Right ventricle myocardium superior (tissue), 1 donor: ENCODE measurements at places on chromosomes 5 and 9.
A peak's percentile ranks its signal among the peaks of the same experiment; 100 is the strongest.

GRCh38 chr5:43634621-43635020 lies 31.6 kb downstream of the NNT start:
- DNase-seq, result no peak

- no peak for DNase-seq
Measured at GRCh38 chr5:95959051-95959887, 2.4 kb downstream of the ELL2 start.

- DNase-seq, result no peak
Measured at GRCh38 chr5:135576075-135576599, 2.7 kb downstream of the CXCL14 start.

DNA sequence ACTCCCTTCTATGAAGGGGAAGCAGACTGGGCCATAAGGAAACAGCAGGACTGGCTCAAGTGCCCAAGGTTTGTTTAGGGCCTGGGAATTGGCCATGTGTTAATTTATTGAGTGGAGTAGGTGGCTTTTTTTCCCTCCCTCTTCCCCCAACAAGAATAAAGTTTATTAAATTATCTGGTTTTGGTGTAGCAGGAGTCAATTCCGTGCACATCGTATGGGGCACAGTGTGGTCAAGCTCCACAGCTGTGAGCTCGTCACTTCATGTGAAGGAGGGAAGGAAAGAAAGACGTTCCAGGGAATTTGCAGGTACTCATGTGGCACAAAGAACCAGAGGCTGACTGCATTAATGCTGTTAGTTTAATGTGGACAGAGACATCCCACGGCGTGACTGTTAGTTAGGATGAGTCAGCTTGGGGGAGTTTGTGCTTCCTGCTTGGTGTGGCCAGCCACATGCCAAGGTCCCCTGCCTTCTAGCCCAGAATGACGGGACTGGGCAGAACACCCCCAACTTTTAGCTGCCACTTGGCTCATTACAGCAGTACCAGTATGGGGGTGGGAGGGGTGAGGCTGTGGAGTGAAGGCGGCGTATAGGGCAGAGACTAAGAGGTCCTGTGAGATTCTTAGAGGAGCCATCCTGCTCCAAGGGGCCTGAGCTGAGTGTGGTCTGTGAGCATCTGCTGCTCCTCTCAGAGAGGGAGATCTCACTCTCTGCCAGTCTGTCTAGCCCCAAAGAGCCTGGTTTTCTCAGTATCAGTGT lies 33.2 kb downstream of the CSF1R start:
- no peak for DNase-seq

DNA sequence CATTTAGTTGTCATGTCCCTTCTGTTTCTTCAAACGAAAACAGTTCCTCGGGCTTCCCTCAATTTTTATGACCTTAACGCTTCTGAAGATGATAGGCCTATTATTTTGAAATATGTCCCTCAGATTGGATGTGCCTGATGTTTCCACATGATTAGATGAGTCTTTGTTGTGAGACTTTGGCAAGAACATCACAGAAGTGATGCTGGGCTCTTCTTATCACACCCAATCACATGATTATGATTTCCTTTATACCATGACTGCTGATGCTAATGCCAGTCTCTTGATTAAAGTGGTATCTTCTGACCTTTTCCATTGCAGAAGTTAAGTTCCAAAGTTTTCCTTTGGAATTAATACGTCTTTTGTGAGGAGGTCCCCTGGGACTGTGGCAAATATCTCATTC lies 175.7 kb downstream of the SAXO1 start:
- no peak for DNase-seq

DNA sequence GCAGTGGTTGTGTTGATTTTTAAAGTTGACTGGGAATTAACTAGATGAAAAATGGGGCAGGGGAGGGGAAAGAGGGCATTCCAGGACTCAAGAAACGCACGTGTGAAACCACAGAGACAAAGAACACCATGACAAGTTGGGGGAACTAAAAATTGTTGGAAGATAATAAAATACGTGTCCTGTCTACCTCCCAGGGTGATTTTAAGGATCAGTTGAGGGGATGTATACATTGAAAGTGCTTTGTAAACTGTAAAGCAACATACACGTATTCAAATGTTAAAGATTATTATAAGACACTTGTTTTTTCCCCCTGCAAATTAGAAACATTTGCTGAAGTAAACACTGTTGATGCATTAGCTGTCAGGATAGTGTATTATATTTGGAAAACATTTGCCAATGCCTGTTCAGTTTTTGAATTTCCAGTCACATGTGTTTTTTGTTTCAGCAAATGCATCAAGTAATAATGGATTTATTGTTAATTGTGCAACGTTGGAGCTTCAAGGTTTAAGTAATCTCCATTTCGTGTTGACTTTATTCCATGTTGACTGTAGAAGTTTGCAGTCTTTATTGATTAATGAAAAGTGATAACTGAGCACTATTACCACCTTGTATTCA lies 412.7 kb downstream of the ACTL7B start:
- DNase-seq, result no peak

DNA sequence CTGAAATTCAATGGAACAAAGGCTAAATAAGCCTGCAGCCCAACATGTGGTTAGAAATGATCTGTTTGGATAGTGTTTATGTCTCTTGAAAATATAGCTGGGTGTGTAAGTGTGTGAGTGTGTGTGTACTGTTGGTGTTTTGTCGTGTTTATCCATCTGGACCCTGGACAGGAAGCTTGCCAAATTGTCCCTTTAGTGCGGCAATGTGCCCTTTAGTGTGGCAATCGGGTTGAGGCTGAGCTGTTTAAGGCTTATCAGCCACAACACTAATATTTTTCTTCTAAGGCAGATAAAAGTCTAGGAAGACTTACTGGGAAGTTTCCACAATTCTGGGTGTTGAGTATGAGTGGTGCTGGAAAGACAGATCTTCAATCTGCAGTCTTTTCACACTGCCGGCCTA lies 180.2 kb downstream of the YTHDC2 start:
- no peak for DNase-seq

DNA sequence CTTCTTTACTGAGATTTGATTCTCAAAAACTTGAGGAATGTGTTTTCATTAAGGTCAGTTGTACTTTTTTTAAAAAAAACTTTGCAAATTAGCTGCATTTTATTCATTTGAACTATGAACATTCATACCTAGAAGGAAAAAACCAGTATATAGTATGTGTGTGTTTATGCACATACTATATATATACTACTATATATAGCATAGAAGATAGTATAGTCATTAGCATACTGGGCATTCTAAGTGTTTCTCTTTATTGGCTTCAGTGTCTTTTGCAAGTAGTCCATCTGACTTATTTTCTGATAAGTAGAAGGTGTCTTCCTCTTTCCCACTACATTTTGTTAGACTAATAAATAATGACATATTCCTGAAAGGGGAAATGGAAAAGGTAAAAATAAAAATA lies 33.0 kb downstream of the ELOVL7 start:
- no peak for DNase-seq

GRCh38 chr9:126527109-126527825 lies 86.5 kb upstream of the LMX1B start:
- no peak for DNase-seq

DNA sequence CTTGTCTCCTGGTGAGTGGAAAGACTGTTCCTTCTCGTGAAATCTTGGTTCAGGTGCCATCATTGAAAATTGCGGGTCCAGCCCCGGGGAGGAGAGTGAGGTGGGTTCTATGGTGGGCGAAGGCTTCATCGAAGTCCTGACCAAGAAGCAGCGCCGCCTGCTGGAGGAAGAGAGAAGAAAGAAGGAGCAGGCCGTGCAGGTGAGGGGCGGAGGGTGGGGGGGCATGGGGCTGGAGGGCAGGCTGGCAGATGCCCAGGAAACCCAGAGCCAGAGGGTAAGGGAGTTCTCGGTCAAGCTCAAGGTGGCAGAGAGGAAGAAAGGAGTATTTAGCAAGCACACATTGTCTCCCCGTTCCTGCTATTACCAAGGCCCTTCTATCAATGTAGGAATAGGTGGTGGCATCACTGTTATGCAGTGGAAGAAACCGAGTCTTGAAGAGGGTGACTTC lies 24.3 kb upstream of the POMT1 start:
- peak; percentile 63 for DNase-seq
